ENCODE measurements at places on chromosomes 2 and 18. TPM values are rescaled to one million over a fixed set of nuclear protein-coding genes. Genes with fewer than 3 reads are reported as not detected.

DNA sequence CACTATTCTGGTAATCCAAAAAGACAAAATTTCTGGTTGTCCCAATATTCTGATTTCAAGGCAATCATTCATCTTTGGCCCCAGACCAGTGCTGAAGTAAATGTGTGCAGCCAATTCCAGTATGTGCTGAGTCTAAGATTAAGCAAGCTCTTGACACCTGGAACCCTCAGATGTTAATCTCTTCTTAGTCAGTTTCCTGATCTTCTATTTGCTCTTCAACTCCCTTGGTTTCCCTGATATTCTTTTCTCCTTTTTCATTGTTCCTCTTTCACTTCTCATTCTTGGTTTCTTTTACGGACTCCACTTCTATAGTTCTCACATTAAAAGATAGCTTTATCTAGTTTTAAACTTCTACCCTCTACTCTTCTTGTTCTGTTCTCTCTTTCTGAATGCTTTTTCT lies 445.7 kb upstream of the FANCL start:
- no peak for DNase-seq

MEP1B gene
- 0.03 TPM for polyA plus RNA-seq

- no peak for DNase-seq
Observed at GRCh38 chr2:73970850-73971471, 13.7 kb upstream of the TET3 start.

GRCh38 chr2:2827761-2828221 lies 496.7 kb upstream of the MYT1L start:
- no peak for DNase-seq

DNA sequence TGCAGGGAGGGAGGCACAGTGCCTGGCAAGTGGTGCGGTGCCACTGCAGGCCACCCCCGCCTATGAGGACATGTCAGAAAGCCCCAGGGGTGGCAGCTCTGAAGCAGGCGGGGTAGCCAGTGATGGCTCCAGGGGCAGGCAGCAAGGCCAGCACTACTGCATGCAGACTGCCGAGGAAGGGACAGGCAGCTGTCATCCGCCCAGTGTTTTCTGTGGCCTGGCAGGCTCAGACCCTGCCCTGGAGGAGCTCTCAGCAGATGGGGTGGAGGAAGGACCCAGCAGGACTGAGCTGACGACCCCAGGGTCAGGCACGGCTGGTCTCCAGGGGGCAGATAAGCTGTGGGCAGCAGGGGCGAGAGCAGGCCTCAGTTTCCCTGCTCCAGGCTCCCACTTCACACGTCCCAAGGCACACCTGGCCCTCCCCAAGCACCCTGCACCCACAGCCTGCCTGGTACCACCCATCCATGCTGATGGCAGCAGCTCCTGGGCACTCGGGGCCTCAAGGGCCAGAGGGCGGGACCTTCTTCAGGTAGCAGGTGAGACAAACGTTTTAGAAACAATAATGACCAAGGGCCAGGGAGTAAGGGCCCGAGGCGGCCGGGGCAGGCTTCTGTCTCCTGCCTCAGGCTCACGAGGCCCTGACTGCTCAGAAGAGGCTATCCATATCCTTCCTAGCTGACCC lies 48.5 kb downstream of the HS6ST1 start:
- DNase-seq, result no peak

- DNase-seq, result no peak
Observed at GRCh38 chr2:53859206-53860181, at the start of gene GPR75. Gene GPR75 (minus strand): TSS chr2:53859967. CDS start chr2:53854756, 5,211 bp downstream.

- no peak for DNase-seq
Observed at GRCh38 chr2:209382775-209383174, 41.1 kb upstream of the MAP2 start.

DNA sequence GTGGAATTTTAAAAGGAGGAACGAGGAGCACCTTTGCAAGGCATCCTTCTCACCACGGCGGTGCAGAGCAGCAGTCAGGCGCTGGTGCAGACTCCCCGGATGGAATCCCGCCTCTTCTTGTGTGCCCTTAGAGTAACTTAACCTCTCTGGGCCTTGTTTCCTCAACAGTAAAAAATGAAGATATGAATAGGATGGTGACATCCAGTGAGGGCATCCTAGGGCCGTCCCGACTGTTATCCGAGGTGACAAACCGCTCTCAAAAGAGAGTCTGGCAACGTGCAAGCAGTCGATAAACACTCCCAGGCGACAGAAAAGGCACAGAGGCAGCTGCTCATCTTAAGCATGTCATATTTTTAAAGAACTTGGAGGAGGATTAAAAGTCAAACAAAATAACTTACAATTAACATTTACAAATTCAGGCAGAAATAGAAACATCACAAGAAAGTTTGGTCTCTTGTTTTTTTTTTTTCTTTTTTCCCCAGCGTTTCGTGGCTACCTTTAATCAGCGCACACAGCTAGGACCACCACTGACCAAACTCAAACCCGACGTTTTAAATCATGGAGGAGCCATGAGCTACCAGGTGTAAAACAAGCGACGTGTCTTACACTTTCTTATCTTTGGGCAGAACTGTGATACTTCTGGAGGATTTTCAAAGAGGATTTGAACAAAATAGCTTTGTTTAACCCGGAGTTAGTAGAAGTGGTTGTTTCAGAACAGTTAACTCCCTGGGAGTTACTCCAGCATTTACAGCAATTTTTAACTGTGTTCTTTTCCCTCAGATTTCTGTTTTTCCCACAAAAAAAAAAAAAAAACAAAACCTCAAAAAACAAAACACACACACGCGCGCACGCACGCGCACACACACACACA lies 2.1 kb downstream of the MBP start:
- DNase-seq, result no peak

- DNase-seq, result no peak
Observed at GRCh38 chr2:11160731-11161455, 5.6 kb downstream of the SLC66A3 start.

All from keratinocyte (primary cell).